ENCODE measurements at places on chromosomes 12 and 14. TPM values are rescaled to one million over a fixed set of nuclear protein-coding genes. Genes with fewer than 3 reads are reported as not detected.

GRCh38 chr12:115452751-115453281 is 768.8 kb upstream of the TBX3 start:
- H3K27ac ChIP-seq: no peak overlapping the region
- no peaks in the 10 kb centered on the region for H3K36me3 ChIP-seq
- no peak for DNase-seq
- peaks cover 1% of the 10 kb centered on the region for H3K4me1 ChIP-seq

GRCh38 chr14:98685725-98686124 is 586.3 kb downstream of the BCL11B start:
- no peaks in the 10 kb centered on the region for H3K4me1 ChIP-seq
- DNase-seq: no peak
- H3K4me3 ChIP-seq: no peak overlapping the region
- H3K27ac ChIP-seq: no peak overlapping the region
- no peaks in the 10 kb centered on the region for H3K36me3 ChIP-seq

DNA sequence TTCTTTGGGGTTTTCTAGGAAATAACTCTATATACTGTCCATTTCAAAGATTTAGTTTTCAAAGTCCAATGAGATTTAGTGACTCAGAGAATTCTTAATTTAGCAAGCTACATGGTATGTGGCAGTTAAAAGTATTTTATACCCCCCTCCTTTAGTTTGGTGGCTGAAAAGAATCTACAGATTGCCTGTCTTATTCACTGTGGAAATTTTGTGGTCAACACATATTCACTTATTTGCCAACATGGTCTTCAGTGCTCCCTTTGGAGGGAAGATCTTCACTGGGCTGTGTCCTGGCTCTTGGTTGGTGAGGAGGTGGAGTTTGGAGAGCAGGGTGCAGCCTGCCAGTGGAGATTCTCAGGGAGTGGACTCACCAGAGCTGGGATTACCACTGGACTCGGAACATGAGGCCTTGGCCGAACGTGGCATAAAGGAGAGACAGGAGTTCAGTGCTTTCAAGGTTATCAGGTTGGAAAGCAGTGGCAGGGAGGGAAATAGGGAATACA is 39.8 kb downstream of the SAMD4A start:
- no peaks in the 10 kb centered on the region for H3K36me3 ChIP-seq
- H3K4me1 ChIP-seq: no peaks in the 10 kb centered on the region
- no peak overlapping the region for H3K27ac ChIP-seq
- no peak for DNase-seq
- peaks cover 18% of the 10 kb centered on the region for H3K27me3 ChIP-seq

DNA sequence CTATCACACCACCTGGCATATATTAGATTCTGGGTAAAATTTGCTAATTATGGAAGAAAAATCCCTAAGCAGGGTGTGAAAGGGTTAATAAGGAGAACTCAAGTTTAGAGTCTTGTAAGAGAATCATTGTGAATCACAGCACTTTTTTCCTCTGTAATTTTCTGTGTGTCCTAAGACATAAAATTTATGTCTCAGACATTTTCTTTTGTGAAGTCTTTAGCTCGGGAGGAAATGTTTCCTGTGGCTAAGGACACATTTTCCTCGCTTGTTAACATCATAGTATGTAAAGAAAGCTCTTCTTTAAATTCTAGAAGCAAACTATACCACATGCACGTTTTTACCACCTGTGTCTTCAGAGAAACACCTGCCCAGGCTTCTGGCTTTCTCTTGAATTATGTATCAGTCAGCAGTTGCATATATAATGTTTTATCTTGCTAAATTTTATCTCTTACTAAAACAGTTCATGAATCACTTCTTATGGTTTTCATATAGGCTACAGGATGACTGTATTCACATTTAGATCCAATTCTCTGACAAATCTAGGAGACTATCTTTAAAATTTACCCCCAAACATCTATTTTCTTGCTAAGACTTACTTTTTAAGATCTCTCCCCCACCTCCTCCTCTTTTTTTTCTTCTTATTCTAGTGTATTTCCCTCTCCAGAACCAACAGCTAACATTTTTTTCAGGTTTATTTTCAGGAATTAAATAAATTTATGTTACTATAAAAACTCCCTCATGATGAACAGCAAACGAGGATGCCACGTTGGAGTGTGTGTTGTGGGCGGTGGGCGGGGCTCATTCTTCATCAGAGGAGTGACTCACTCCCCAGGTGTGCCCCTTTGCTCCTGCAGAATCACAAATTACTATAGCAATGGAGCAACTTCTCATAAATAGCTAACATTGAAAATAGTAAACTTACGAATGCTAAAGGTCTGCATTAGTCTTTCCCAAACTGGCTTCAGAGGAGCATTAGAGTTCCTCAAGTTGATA is 11.6 kb upstream of the CSRP2 start:
- DNase-seq: no peak
- peaks cover 5% of the 10 kb centered on the region for H3K4me1 ChIP-seq
- no peak overlapping the region for H3K27ac ChIP-seq
- peaks cover 9% of the 10 kb centered on the region for H3K27me3 ChIP-seq
- H3K36me3 ChIP-seq: no peaks in the 10 kb centered on the region
- no peak overlapping the region for H3K4me3 ChIP-seq

GRCh38 chr12:24582954-24583601 is 365.8 kb downstream of the BCAT1 start:
- H3K4me3 ChIP-seq: no peak overlapping the region
- no peak overlapping the region for H3K27ac ChIP-seq
- no peak for DNase-seq

- no peak for DNase-seq
- H3K4me3 ChIP-seq: no peak overlapping the region
- H3K27ac ChIP-seq: no peak overlapping the region
- no peaks in the 10 kb centered on the region for H3K4me1 ChIP-seq
Measured at GRCh38 chr12:124273630-124274029, 21.3 kb upstream of the RFLNA start.

- DNase-seq: no peak
- peaks cover 12% of the 10 kb centered on the region for H3K36me3 ChIP-seq
- H3K4me3 ChIP-seq: no peak overlapping the region
- H3K27ac ChIP-seq: no peak overlapping the region
Measured at GRCh38 chr12:124379938-124380754, 85.3 kb downstream of the RFLNA start.

GRCh38 chr14:51609251-51609954 is 42.3 kb upstream of the FRMD6 start:
- H3K27me3 ChIP-seq: peaks cover 2% of the 10 kb centered on the region
- H3K4me3 ChIP-seq: no peak overlapping the region
- DNase-seq: no peak
- H3K27ac ChIP-seq: no peak overlapping the region
- H3K4me1 ChIP-seq: peaks cover 13% of the 10 kb centered on the region

DNA sequence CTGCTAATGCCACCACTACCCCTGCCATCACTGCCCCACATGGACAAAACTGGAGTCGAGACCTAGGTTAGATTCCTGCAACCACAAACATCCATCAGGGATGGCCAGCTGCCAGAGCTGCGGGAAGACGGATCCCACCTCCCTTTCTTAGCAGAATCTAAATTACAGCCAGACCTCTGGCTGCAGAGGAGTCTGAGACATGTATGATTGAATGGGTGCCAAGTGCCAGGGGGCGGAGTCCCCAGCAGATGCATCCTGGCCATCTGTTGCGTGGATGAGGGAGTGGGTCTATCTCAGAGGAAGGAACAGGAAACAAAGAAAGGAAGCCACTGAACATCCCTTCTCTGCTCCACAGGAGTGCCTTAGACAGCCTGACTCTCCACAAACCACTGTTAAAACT is 7.1 kb upstream of the OAS2 start:
- H3K4me1 ChIP-seq: no peaks in the 10 kb centered on the region
- no peak overlapping the region for H3K4me3 ChIP-seq
- DNase-seq: no peak
- peaks cover 49% of the 10 kb centered on the region for H3K36me3 ChIP-seq
- no peaks in the 10 kb centered on the region for H3K27me3 ChIP-seq

DNA sequence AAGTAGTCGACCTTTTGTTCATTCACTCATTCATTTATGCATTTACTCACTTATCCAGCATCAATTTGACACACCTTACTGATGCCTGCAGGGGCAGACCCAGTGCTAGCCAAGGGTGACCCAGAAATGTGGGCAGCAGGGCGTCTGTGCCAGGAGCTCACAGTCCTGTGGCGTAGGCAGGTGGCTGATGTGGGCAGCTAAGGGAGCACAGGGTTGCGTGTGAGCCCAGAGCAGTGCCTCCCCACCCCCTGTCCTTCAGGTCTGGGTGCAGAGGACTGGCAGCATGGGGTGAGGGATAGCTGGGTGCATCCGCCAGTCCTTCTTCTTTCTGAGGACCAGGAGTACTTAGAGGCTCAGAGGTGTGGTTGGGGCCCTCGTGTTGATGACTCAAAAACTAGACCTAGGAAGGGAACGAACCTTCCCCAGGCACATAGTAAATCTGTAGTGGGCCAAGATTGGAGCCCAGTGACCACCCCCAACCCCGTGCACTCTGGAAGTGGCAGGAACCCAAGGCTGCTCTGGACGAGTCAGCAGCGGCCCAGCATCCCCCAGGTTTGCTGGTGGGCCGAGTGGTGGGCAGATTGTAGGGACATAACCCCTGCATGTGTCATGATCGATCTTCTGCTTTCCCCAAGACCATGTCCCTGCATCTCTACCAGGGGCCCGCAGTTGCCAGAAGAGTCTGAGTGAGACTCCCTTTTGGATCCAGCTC is 63.9 kb downstream of the BEGAIN start:
- no peak overlapping the region for H3K4me3 ChIP-seq
- no peak overlapping the region for H3K27ac ChIP-seq
- H3K27me3 ChIP-seq: no peaks in the 10 kb centered on the region
- H3K36me3 ChIP-seq: no peaks in the 10 kb centered on the region
- no peaks in the 10 kb centered on the region for H3K4me1 ChIP-seq

DNA sequence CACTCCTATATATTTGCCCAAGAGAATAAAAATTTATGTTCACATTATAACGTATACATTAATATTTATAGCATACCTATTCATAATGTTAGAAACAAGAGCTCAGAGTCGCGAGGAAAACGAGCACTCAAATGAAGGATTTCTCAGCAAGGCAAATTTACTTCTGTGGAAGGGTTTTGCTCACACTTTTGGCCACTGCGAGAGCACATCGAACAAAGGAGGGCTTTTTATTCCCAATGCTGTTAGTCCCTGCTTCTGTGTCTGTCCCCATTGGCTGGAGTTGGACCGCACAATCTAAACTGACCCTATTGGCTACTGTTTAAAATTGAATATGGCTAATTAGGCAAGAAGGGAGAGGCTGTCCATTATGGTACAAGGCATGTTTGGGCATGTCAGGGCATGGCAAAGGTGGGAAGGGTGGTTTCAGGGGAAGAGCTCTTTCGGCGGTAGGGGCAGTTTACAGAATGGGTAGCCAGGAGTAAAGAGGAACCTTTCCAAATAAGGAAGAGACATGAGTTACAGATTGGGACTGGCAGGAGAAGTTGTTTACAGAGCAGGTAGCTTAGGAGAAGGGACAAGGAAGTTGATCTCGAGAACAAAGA is 702.9 kb downstream of the TRHDE start:
- no peak overlapping the region for H3K4me3 ChIP-seq
- no peak overlapping the region for H3K27ac ChIP-seq
- H3K4me1 ChIP-seq: no peaks in the 10 kb centered on the region
- DNase-seq: no peak

- peaks cover 16% of the 10 kb centered on the region for H3K36me3 ChIP-seq
- peaks cover 57% of the 10 kb centered on the region for H3K4me1 ChIP-seq
- H3K4me3 ChIP-seq: no peak overlapping the region
- no peaks in the 10 kb centered on the region for H3K27me3 ChIP-seq
- DNase-seq: no peak
Measured at GRCh38 chr12:12699345-12699744, 3.4 kb upstream of the GPR19 start.

DNA sequence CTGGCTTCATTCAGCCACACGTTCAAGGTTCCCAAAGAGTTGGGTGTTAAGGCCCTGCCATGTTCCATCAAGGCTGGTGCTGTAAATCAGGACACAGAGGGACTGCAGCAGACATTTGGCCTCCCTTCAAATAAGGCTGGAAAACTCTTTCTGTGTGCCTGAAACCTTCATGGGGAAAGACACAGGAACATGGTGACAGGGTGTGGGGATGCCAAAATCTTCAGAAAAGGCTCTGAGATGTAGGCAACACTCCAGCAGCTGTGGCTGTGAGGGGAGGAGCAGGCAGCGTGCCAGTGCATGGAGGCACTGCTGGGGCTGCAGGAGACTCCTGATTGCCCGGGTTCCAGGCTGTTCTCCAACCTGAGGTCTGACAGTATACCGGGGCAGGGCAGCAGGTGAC is 15.0 kb downstream of the POMT2 start:
- no peak for DNase-seq
- peaks cover 7% of the 10 kb centered on the region for H3K36me3 ChIP-seq
- peaks cover 36% of the 10 kb centered on the region for H3K4me1 ChIP-seq
- H3K4me3 ChIP-seq: no peak overlapping the region
- H3K27ac ChIP-seq: no peak overlapping the region

The KRT78 gene
- total RNA-seq: not detected

The GPR33 gene
- total RNA-seq: not detected

The TMTC1 gene
- total RNA-seq: 1.4 TPM

The INSM2 gene
- not detected for total RNA-seq

The CAPZA3 gene
- not detected for total RNA-seq

The TAS2R19 gene
- total RNA-seq: 3.6 TPM

The MLH3 gene
- 28.2 TPM for total RNA-seq

The RNASE11 gene
- total RNA-seq: not detected
